Anterior cingulate cortex (tissue), 58 donors: ENCODE measurements at places on chromosomes 6 and 20.
A peak's percentile ranks its signal among the peaks of the same experiment; 100 is the strongest.

GRCh38 chr20:22762576-22763256 is 178.3 kb upstream of the FOXA2 start:
- DNase-seq: no peak

GRCh38 chr6:164151161-164152120 is 736.9 kb downstream of the QKI start:
- peak; percentile 74 for DNase-seq

DNA sequence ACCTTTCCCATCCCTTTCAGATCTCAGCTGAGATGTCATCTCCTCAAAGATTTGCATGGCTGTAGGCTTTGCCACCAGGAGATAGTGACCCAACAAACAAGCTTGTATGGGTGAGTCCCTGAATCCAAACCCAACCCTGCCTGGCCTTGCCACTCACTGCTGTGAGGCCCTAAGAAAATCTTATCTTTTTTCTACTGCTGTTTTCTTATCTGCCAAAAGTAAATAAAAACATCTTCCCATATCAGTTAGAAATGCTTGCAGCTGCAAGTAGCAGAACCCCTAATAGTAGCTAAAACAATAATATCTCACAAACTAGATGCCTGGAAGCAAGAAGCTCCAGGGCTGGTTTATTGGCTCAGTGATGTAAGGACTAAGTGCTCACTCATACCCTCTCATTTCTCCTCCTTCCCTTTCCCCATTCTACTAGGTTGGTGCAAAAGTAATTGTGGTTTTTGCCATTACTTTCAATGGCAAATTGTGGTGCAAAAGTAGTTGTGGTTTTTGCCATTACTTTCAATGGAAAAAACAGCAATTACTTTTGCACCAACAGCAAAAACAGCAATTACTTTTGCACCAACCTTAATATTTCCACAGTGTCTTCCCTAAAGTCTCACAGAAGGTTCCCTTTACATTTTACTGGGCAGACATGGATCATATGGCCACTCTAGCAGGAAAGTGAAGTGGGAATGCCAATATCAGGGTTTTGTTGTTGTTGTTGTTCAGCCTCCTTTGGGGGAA is 56.7 kb upstream of the PSMF1 start:
- DNase-seq: no peak

GRCh38 chr20:60395991-60396390 is 437.8 kb downstream of the CDH26 start:
- no peak for DNase-seq

- DNase-seq: no peak
Measured at GRCh38 chr6:134510920-134511319, 193.0 kb upstream of the SGK1 start.

- DNase-seq: no peak
Measured at GRCh38 chr6:94099072-94099471, 679.7 kb upstream of the EPHA7 start.

- no peak for DNase-seq
Measured at GRCh38 chr6:157911278-157911677, 70.4 kb upstream of the SYNJ2 start.

DNA sequence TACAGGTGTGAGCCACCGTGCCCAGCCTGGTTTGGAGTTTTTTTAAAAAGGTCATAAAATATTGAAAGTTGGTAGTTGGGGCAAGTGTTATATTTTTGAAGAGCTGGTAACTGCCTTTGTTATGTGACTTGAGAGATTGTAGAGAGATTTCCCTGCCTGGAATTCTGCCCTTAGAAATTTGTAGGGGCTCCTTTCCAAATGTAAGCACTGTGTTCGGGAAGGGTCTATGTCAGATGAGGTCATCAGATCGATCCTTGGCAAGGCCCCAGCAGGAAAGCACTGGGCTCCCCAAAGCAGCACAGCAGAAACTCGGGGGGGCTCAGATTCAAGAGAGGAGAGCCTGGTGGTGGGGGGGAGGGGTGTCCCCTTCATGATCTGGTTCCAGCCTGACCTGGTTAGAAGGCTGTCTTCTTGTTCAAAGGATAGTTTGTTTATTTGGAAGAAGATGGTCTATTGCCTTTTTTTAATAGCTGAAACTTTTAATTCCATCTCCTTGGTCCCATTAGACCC is 220.2 kb downstream of the UST start:
- no peak for DNase-seq

DNA sequence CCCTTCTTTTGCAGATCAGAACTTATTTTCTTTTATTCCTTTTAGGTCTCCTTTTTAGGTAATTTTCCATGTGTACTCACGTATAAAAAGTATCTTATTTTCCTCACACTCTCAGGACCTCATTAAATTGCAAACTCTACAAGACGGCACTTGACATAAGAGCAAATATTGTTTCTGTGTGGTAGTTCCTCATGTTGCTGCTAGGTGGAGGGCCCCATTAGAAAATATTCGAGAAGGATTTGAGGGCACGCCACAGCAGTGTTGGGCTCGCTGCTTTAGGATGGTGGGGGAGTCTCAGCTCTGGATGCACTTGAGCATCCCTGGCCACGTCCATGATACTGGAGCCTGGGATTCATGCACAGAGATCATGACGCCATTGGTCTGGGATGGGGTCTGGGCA is 64.9 kb upstream of the ZFP64 start:
- DNase-seq: no peak

DNA sequence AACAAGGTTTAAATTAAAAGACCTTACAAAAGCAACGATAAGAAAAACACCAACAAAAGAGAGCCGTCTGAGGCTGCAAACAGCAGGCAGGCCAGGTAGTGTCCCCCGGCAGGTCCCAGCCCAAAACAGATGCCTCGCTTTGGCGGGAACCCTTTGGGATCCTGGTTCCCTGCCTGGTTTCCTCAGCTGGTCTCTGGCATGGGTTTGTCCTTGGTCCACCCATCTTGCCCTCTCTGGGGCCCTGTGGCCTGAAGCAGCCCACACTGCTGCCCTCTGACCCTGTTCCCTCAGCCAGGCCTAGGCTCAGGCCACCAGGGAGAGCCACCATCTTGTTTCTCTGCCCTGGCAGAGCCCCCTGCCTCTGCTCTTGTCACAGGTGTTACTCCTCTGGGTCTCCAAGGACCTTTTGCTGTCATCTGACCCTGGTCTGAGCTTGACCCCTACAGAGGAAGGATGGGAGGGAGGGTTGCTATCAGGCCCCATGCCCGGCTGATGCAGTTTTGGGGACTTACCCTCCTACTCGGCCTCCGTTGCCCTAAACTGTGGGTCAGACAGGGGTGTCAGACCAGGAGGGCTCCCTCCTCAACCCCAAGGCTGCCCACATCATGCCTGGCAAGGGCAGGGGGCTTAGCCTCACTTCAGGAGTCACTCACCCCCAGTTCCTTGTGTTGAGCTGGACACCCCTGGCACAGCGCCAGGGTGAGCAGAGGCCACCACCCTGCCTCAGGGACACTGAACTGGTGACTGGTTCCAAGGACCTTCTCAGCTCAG is 30.6 kb upstream of the GRM4 start:
- DNase-seq: no peak

GRCh38 chr20:48335308-48336050 is 492.3 kb downstream of the PREX1 start:
- DNase-seq: no peak

DNA sequence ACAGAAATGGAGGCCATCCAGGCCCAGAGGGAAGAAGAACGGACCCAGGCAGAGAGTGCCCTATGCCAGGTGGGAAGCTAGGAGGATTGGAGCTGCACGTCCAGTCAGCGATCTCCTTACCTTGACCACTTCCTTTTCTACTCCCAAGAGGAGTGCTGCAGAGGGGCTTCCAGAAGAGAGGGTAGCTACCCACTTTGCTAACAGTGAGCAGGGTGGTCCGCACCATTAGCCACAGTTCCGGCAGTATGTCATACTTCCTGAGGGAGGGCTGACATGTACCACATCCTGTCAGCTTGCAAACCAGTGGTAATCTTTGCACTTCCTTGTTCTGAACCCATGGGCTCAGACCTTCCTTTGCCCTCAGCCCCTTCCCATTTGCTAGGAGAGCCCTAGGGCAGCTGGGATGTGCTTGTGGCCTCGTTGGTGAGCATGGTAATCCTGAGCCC is 35.4 kb downstream of the CEP250 start:
- DNase-seq: no peak

DNA sequence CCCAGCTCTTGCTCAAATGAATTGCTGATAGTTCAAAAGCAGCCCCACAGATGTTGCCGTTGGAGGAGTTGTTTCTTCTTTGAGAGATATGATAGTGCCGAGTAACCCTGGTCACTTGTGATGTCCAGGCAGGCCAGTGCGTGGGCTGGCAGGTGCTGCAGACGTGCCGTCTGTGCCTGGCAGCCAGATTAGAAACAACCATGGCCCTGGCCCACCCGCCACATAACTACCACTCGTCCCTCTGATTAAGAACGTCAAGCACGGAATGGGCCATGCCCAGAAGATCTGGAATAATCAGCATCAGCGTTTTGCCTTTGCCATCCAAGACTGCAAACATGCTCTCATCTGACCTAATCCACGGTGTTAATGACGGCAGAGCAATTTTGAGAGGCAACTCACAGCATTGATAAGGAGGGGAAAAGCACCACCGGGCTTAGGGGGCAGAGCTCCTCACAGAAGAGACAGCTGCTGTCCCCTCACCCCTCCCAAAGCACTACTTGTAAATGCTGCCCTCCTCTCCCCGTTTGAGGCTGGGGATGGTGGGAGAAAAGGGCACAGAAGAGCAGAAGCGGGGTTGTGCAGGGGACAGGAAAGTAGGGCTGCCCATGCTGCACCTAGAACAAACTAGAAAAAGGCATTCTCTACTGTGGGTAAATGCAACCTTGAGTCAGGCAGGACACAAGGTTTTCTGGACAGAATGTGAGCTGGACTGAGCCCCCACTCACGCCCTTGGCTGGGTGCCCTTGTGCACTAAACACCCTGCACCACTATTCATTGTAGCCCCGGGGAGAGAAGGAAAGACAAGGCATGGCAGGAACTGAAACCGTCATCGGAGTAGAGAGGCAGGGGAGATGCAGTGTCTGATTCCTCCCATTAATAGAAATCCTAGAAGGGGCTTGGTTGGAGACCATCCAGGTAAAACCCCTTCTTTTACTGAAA is 5.3 kb upstream of the CPNE5 start:
- DNase-seq: no peak

- no peak for DNase-seq
Measured at GRCh38 chr6:125821825-125822281, 31.1 kb downstream of the NCOA7 start.

DNA sequence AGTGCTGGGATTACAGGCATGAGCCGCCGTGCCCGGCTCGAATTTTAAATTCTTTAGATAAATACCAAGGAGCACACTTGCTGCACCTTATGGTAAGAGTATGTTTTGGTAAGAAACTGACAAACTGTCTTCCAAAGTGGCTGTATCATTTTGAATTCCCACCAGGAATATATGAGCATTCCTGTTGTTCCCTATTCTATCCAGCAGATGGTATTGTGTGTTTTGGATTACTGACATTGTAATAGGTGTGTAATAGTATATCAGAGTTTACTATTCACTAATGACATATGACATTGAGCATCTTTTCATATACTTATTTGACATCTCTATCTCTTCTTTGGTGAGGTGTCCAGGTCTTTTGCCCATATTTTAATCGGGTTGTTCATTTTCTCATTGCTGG is 40.5 kb downstream of the TGM6 start:
- no peak for DNase-seq

GRCh38 chr20:62959101-62959971 is 6.8 kb downstream of the SLC17A9 start:
- no peak for DNase-seq

DNA sequence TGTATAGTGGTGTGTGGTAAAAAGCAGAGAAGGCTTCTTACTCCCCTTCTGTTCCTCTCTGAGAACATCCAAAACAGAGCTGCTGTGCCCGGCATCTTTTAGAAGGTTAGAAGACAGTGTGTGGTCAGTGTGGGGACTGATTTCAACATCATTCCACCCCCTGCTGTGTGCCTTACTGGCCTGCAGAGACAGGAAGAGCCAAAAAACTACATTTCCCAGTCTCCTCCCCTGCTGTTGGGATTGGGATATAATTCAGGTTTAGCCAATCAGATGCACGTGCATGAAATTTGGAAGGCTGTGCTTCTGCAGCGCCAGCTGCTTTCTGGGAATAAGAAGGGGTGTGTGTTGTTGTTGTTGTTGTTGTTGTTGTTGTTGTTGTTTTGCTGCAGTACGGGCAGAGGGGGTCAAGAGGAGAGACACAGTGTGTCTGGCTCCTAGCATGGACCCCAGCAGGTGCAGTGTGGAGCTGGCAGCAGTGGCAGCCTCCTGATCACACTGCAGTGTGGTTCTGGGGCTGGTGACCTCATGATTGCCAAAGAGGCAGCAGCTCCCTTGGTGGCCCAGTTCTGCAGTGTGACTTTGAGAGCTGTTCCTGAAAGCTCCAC is 74.7 kb downstream of the MRPL14 start:
- DNase-seq: no peak

- DNase-seq: no peak
Measured at GRCh38 chr20:49518576-49518975, 36.1 kb upstream of the KCNB1 start.

DNA sequence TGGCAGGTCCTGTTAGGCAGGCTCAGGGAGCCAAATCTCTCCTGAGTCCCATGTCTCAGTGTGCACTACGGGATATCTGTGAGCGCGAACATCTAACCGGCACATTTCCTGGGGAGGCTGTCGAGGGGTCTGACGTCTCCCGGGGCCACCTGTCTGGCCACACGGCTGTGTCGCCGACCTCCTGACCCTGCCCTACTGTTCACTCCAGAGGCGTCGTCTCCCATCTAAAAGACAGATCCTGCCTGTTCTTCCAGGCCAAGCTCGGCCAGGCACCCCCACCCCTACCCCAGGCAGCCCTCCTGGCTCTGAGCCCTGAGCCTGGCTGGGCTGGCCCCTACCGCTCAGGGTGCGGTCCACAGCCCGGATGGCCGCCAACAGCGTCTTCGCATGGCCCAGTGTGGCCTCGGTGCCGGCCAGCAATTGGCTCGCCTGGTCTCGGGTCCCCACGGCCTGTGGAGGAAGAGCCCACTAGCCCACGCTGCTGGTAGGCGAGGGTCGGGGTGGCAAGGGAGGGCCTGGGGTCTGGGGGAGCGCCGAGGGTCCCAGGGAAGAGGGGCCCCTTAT is 16.6 kb downstream of the ADRM1 start:
- DNase-seq: no peak

- no peak for DNase-seq
Measured at GRCh38 chr6:105791583-105792318, 294.4 kb upstream of the PRDM1 start.

DNA sequence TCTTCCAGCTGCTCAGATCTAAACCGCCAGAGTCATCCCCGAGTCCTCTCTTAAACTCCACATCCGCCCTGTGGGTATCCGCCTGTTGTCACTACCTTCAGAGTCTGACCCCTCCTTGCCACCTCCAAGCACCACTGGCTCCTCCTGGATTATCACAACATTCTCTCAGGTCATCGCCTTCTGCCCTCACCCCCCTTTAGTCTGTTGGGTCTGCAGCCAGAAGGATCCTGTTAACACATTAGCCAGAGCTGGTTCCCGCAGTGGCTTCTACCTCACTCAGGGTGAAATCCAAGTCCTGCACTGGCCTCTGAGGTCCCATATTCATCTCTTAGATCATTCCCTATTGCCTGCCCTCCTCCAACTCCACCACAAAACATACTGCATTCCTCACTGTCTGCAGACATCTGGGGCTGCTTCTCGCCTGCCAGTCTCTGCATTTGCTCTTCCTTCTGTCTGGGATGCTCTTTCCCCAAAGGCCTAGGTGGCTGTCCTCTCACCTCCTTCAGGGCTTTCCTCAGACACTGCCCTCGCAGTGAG is 34.1 kb downstream of the TNXB start:
- no peak for DNase-seq
